ENCODE measurements at places on chromosomes 7 and 10.

- no peak for DNase-seq
- no peak overlapping the region for H3K4me3 ChIP-seq
- H3K27me3 ChIP-seq = peaks cover 77% of the 10 kb centered on the region
- H3K36me3 ChIP-seq = peaks cover 1% of the 10 kb centered on the region
These were observed 26.4 kb downstream of the ENTPD1 start for GRCh38 chr10:95782318-95782717.

DNA sequence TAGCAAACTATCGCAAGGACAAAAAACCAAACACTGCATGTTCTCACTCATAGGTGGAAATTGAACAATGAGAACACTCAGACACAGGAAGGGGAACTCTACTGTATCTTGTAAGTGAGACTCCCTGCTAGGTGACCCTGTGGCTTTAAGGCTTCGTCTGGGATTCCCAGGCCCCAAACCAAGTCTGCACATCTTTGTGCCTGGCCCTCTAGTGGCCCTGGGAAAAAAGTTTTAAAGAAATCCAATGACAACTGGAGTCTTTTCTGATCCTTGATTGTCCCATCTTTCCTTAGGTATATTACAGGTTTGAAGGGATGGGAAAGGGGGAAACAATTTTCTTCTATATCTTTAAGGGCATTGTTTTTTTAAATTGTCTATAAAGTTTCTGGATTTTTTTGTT, 10.6 kb upstream of the LIPM start:
- H3K27me3 ChIP-seq = no peaks in the 10 kb centered on the region
- no peak overlapping the region for H3K4me3 ChIP-seq
- peaks cover 6% of the 10 kb centered on the region for H3K4me1 ChIP-seq
- H3K27ac ChIP-seq = no peak overlapping the region
- H3K36me3 ChIP-seq = no peaks in the 10 kb centered on the region

- H3K36me3 ChIP-seq = no peaks in the 10 kb centered on the region
- DNase-seq = no peak
- H3K4me3 ChIP-seq = no peak overlapping the region
These were observed 431.0 kb upstream of the MKI67 start for GRCh38 chr10:128557149-128557710.

DNA sequence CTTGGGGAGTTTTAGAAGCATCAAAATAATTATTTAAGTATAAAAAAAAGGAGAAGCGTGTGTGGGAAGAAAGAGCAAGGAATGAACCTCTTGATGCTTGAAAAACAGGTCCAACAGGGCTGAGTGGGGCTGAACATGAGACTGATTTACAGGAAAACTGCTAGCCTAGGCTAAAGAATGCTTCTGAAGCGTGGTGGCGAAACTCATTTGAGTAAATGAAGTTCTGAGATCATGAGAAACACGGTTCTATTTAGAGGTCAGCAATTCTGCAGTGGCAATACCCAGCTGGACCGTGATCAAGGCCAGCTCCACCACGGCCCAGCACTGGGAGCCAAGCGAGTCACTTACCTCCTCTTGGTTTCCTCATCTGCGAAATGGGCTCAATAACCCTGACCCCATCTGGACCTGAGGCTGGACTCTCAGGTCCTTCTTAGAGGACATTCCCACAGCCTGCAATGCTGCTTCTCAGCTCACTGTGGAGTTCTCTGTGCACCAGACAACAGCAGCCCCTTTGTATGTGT, 140.1 kb upstream of the ADAM12 start:
- no peaks in the 10 kb centered on the region for H3K4me1 ChIP-seq
- no peak overlapping the region for H3K4me3 ChIP-seq
- no peak overlapping the region for H3K27ac ChIP-seq

DNA sequence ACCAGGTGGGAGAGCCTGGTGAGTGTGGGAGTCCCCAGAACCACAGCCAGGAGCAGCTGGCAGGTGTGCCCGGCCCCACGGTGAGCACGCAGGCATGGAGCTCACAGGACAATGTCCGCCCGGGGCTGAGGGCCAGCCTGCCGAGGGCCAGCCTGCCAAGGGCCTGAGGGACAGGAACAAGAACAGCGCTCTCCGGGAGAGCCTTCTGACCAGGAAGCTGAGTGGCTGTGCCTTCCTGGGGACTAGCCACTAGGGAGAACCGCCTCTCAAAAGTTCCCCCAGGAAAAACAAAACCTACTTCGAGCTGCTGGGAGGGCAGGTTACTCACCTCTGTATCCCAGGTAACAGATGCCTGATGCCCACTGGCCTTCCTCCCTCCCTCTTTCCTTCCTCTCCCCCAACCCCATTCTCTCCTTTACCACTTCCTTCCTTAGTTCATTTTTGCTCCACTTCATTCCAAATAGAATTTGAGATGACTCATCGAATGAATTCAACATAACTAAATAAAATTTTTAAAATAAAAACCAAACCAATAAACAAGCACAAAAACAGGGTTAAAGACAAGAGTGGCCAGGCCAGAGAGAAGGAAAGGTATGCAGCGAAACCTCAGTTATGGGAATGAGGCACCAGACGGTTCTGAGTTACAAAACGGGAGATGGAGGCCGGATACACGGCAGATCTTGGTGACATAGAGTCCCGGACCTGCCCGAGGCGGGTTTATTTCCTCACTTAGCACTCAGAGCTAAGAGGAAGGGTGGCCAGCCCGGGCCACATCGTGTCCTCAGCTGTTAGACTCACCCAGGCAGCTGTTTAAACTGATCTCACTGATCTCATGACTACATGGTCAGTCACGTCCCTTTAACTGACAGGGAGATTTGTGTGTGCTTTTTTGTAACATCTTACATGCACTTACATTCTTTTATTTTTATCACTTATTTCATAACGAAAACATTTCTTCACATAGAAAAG, 128.5 kb downstream of the TNS3 start:
- peaks cover 2% of the 10 kb centered on the region for H3K36me3 ChIP-seq
- DNase-seq = no peak
- H3K4me3 ChIP-seq = no peak overlapping the region
- no peaks in the 10 kb centered on the region for H3K4me1 ChIP-seq
